ENCODE measurements at places on chromosomes 2 and 18. TPM values are rescaled to one million over a fixed set of nuclear protein-coding genes. Genes with fewer than 3 reads are reported as not detected.

DNA sequence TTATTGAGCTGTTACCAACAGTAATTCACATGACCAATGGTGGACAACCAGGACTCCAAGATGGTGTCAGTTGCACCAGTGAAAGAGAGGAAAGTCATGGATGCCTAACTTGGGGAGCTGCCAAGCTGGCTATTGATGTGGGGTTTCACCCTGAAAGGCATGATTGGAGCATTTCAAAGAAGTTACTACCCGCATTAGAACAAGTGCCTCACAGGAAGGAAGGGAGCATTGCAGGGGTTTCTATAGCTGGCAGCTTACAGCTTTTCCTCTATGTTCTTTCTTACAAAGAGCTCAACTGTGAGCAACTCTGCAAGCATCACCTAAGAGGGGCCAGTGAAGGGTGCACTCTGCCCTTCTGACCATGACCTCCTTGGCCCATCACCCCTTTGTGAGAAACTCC lies 93.1 kb downstream of the TNFRSF11A start:
- no peaks in the 10 kb centered on the region for H3K27me3 ChIP-seq
- no peaks in the 10 kb centered on the region for H3K4me1 ChIP-seq
- H3K4me3 ChIP-seq, result no peak overlapping the region
- no peak for DNase-seq
- no peak overlapping the region for H3K27ac ChIP-seq

- peaks cover 5% of the 10 kb centered on the region for H3K4me1 ChIP-seq
- DNase-seq, result no peak
Observed at GRCh38 chr18:57771626-57772025, 31.5 kb downstream of the ATP8B1 start.

- H3K4me1 ChIP-seq, result peaks cover 15% of the 10 kb centered on the region
- no peaks in the 10 kb centered on the region for H3K27me3 ChIP-seq
- H3K4me3 ChIP-seq, result no peak overlapping the region
- DNase-seq, result no peak
- no peak overlapping the region for H3K27ac ChIP-seq
Observed at GRCh38 chr18:10140461-10141282, 226.9 kb downstream of the VAPA start.

GRCh38 chr2:17892770-17893534 lies 14.5 kb downstream of the KCNS3 start:
- no peaks in the 10 kb centered on the region for H3K36me3 ChIP-seq
- H3K27ac ChIP-seq, result no peak overlapping the region

DNA sequence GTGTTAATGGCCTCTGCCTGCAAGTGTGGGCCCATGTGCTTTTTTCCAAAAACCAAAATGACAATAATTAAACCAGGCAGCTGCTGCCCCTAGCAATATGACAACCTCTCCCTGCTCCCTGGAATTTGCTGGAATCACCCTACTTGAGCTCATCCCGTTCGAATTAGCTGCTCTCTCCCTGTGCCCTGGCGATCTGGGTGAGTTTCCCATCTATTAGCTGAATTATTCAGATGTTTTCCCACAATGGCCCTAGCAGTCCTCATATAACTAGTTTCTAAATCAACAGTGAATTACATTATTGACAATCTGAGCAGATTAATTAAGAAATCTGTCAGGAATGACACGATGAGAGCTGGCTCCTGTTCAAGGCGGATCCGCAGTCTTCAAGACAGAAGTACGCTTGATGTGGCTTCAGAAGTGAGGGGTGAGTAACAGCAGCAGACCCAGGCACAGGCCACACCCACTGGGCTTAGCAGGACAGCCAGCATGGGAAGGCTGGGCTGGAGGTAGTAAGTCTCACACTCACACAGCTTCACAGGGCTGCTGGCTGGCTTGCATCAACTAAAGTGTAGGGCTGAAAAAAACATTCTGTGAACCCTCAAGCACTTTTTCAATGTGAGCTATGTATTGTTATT lies 366.2 kb upstream of the ID2 start:
- no peak overlapping the region for H3K4me3 ChIP-seq
- H3K27me3 ChIP-seq, result no peaks in the 10 kb centered on the region
- H3K4me1 ChIP-seq, result peaks cover 5% of the 10 kb centered on the region
- DNase-seq, result peak; percentile 78
- H3K27ac ChIP-seq, result no peak overlapping the region
- no peaks in the 10 kb centered on the region for H3K36me3 ChIP-seq

DNA sequence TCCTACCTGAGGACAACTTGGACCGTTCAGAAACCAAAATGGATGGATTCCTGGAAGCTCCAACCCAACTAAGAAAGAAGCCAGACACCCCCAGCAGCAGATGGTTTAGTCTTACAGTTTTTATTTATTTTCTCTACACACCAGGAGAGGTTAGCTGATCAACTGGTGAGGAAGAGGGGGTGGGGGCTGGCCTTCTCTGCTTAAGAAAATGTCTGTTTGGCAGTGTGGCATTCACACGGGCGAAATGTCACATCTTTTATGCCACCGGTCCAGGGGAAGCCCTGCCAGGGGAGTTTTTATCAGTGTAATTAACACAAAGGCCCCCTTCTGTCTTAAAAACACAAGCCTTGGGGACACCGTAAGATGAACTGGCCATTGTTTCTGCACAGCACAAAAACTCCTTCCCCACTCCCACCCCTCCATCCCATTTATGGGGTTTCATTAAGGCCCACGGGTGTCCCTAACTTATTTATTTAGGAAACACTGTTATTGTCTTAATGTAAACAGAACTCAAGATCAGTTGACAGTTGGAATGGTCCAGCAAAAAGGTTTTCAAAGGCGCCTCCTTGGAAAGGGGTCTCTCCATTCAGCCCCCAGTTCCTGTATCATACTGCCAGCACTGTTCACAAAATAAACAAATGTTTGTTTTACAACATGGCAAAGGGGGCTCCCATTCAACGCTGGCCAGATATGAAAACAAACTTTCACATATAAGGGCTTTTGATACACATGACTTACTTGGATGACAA lies 217.0 kb downstream of the C1D start:
- no peak for DNase-seq
- H3K4me3 ChIP-seq, result no peak overlapping the region
- no peaks in the 10 kb centered on the region for H3K36me3 ChIP-seq
- H3K27me3 ChIP-seq, result no peaks in the 10 kb centered on the region
- peaks cover 5% of the 10 kb centered on the region for H3K4me1 ChIP-seq

GRCh38 chr2:64757126-64757525 lies 103.4 kb upstream of the SERTAD2 start:
- H3K4me3 ChIP-seq, result no peak overlapping the region
- peaks cover 19% of the 10 kb centered on the region for H3K4me1 ChIP-seq
- no peak overlapping the region for H3K27ac ChIP-seq

GRCh38 chr2:36318547-36318946 lies 37.0 kb upstream of the CRIM1 start:
- no peak overlapping the region for H3K4me3 ChIP-seq
- no peaks in the 10 kb centered on the region for H3K4me1 ChIP-seq
- no peaks in the 10 kb centered on the region for H3K36me3 ChIP-seq
- H3K27ac ChIP-seq, result no peak overlapping the region
- no peaks in the 10 kb centered on the region for H3K27me3 ChIP-seq

DNA sequence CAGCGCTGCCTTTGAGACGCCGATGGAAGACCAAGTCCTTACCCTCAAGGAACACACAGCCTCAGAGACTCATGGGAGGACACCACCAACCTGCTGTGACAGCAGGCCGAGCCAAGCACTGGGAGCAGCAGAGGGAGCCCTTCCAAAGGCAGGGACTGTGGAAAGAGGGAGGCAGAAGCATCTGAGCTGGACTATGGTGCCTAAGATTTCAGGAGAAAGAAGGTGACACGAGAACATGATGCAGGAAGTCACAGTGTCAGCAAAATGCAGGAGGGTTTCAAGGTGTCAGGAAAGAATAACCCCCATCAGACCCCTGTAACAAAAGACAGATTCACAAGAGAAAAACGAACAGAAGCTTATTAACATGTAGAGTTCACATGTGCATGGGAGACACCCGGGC lies 24.2 kb upstream of the COX7A2L start:
- DNase-seq, result peak; percentile 12
- no peaks in the 10 kb centered on the region for H3K36me3 ChIP-seq
- no peak overlapping the region for H3K27ac ChIP-seq
- H3K27me3 ChIP-seq, result no peaks in the 10 kb centered on the region

- H3K4me1 ChIP-seq, result no peaks in the 10 kb centered on the region
- H3K27me3 ChIP-seq, result no peaks in the 10 kb centered on the region
Observed at GRCh38 chr2:28821295-28821958, 10.8 kb downstream of the SPDYA start.

DNA sequence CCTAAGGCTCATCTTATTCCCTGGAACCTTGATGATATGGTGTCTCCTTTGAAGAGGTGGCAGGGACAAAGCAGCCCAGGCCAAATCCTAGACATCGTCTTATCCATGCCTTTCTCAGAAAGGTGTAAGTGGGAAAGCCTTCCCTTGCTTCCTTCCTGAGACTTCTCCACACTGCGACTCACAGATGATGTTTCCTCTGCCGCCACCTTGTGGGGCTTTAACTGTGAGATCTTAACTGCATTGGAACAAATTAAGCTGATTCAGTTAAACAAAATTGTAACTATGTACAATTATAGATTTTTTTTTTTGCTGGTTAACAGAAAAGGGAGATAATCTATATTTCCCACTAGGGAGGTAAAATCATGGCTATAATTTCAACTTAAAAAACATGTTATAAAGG lies 10.0 kb upstream of the GCA start:
- no peak overlapping the region for H3K4me3 ChIP-seq
- H3K27ac ChIP-seq, result no peak overlapping the region
- no peaks in the 10 kb centered on the region for H3K36me3 ChIP-seq
- H3K27me3 ChIP-seq, result peaks cover 6% of the 10 kb centered on the region

GRCh38 chr2:98472132-98472650 lies 27.5 kb downstream of the INPP4A start:
- DNase-seq, result no peak
- H3K4me3 ChIP-seq, result no peak overlapping the region
- H3K27ac ChIP-seq, result no peak overlapping the region
- H3K36me3 ChIP-seq, result no peaks in the 10 kb centered on the region
- H3K27me3 ChIP-seq, result no peaks in the 10 kb centered on the region

DNA sequence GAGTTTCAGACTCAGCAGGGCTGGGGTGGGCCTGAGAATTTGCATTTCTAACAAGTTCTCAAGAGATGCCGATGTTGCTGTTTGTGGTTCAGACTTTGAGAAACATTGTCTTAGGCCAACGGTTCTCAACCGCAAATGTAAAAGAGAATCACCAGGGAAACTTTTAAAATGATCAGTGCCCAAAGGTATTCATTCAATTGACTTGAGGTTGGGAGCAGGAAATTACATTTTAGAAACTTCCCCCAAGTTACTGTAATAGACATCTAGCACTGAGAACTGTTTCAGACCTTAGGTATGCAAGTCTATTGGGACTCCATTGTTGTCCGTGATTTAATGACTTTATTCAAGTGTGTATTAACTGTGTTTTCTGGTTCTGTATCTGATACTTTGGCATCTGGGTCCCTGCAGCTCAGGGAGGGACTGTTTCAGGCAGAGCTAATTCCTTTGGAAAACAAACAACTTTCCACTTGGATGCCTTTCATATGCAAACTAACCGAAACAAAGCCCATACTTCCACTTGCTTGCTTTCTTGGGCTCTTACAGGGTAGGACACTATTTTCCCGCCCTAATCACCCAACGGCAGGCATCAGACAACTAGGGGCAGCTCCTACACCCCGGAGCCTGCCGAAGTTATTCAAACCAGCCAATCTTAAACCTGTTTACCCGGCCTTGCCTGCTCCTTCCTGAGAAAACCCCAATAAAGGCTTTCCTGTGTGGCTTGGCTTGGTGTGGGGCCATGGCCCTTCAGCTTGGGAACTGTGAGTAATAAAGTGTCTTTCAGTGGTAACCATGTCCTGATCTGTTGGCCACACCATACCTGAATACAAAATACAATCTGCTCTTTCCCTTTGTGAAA lies 97.6 kb downstream of the POLE4 start:
- H3K4me3 ChIP-seq, result no peak overlapping the region
- no peak overlapping the region for H3K27ac ChIP-seq
- H3K27me3 ChIP-seq, result no peaks in the 10 kb centered on the region
- DNase-seq, result no peak

- no peak overlapping the region for H3K27ac ChIP-seq
- H3K27me3 ChIP-seq, result no peaks in the 10 kb centered on the region
- DNase-seq, result peak; percentile 41
- H3K4me3 ChIP-seq, result no peak overlapping the region
- peaks cover 10% of the 10 kb centered on the region for H3K4me1 ChIP-seq
Observed at GRCh38 chr18:49381267-49381845, 79.1 kb downstream of the DYM start.

DNA sequence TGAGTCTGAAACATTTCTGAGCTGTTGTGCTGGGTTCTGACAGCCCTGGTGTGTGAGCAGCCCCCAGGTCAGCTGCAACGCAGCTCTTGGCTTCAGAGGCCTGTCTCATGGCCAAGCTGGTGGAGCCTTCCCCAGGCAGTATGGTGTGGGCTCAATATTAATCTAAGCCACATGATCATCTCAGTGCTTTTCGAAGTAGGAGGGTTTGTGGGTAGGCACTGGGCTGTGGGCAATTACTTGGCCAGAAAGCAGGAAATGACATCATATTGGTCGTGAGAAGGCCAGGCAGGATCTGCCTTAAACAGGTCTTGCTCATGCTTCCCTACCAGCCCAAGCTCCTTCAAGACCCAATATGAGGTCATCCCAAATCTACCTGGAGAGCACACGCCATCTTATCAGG lies 26.9 kb downstream of the LOXHD1 start:
- H3K27me3 ChIP-seq, result peaks cover 3% of the 10 kb centered on the region
- peaks cover 5% of the 10 kb centered on the region for H3K4me1 ChIP-seq
- DNase-seq, result no peak

DNA sequence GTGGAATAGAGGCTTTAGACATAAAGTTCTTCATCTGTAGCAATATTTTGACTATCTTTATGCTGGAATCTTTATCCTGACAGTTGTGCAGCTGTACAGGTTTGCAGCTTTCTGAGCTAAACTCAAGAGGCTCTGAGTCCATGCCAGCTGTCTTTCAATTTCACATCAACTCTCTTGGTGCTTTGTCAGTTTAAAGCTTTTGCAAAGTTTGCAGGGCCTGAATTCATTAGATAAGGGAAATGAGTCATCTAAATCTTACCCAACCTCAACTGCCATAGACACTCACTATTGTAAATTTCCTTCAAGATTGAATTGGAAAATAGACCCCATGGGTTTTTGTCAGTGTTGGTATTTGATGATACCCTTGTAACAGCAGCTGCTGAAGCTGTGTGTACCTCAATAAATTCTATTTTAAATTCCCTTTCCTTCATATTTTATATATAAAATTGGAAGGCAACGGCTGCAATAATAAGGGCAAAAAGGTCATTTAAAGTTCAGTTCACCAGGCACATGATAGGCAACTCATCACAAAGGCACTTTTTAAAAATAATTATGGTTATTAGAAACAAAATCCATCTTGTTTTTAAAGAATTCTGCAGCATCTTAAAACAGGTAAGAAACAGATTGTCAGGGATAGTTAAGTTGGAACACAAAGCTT lies 169.9 kb upstream of the SLC39A10 start:
- no peaks in the 10 kb centered on the region for H3K27me3 ChIP-seq
- peak; percentile 37 for DNase-seq
- no peaks in the 10 kb centered on the region for H3K36me3 ChIP-seq
- no peak overlapping the region for H3K4me3 ChIP-seq

Gene SOCS6
- 17.5 TPM for total RNA-seq

Gene RAD51AP2
- total RNA-seq, result 0.12 TPM

Gene PID1
- total RNA-seq, result 0.42 TPM

Gene ZSWIM2
- total RNA-seq, result not detected

Gene CRYBA2
- not detected for total RNA-seq

Gene PSD4
- 5.4 TPM for total RNA-seq
